ENCODE measurements at places on chromosomes 11 and 22.
A peak's percentile ranks its signal among the peaks of the same experiment; 100 is the strongest.

DNA sequence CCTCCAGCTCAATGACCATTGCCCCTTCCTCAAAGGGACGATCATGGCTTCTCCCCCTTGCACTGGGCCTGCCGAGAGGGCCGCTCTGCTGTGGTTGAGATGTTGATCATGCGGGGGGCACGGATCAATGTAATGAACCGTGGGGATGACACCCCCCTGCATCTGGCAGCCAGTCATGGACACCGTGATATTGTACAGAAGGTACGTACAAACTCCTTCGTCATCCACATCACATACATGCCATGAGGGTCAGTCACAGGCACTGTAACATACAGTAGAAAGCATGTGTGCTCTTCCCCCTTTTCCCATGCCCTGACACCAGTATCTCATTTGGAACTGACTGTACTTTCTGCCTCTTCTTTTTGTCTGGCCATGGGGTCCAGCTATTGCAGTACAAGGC lies 4.0 kb downstream of the TAF10 start:
- DNase-seq, result no peak

DNA sequence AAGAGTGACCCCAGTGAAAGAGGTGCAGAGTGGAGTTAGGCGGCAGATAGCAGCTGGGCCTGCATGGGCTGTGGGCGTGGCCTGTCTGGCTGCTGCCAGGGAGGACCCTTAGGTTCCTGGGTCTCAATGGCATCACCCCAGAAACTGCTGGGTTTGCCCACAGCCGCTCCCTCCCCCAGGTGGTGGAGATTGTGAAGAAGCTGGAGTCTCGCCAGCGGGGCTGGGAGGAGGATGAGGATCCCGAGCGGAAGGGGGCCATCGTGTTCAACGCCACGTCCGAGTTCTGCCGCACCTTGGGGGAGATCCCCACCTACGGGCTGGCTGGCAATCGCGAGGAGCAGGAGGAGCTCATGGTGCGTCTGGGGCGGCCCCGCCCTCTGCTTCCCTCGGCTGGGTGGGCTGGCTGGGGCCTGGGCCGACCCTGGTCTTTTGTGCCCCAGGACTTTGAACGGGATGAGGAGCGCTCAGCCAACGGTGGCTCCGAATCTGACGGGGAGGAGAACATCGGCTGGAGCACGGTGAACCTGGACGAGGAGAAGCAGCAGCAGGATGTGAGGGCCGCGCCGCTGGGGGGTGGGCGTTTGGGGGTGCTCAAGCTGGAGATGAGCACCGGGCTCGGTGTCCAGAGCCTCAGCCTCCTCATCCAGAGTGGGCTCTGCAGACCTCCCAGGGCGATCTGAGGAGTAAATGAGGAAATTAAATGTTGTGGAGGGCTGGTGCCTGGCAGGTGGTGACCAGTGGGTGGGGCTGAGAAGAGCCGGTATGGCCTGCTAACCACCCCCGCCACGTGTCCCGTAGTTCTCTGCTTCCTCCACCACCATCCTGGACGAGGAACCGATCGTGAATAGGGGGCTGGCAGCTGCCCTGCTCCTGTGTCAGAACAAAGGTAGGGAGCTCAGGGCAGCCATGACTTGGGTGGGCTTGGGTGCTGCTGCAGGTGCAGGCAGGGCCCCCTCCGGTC lies 15.0 kb downstream of the SART1 start:
- DNase-seq, result no peak

DNA sequence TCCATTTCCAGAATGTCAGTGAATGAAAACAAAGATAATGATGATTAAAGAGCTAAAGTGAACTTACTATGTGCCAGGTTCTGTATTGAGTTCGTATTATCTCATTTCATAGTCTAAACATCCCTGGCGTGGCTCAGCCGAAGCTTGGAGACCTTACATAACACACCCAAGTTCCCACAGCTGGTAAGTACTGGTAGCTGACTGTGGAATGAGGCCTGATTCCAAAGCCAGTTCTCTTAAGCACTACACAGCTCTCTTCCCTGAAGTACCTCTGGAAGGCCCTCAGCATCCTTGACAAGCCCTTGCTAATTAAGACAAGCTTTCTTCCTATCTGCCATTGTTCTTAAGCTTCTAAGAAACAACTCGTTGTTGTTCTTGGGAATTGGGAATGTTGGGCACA lies 28.6 kb upstream of the NCAM1 start:
- no peak for DNase-seq

DNA sequence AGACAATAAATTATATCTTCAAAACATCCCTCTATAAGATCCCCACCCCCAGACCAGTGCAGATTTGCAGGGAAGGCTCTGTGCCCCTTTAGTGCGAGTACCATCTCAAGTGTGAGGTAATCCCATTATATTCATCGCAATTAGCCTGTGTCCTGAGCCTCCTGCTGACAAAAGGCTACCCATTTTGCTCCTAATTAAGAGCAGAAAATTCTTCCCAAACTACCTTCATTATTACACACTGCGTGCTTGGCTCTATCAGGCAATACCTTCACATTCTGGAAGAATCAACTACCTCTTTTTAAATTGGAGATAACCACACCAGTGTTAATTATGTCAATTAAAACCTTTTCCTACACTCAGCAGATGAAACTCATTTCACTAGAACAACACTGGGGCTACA lies 1133.4 kb upstream of the CCDC90B start:
- no peak for DNase-seq

GRCh38 chr11:95352733-95353346 lies 121.8 kb upstream of the SESN3 start:
- DNase-seq, result no peak

- no peak for DNase-seq
These were observed 17.9 kb downstream of the ALKBH3 start for GRCh38 chr11:43898574-43898973.

DNA sequence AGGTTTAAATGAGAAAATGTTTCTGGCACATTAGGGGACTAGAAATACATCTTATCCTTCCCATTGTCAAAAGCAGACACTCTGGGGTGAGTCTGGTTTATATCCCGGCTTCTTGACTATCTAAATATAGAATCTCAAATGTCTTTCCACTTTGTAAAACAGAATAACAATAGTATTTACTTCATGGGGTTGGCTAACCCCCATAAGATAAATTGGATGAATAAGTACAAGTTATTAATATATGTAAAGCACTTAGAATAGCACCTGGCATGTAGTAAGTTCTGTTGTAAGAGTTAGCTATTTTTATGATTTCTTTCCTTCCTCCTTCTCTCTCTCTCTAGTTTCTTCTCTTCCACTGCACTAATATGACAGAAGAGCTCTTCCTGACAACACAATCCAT lies 499.1 kb downstream of the INSC start:
- no peak for DNase-seq

DNA sequence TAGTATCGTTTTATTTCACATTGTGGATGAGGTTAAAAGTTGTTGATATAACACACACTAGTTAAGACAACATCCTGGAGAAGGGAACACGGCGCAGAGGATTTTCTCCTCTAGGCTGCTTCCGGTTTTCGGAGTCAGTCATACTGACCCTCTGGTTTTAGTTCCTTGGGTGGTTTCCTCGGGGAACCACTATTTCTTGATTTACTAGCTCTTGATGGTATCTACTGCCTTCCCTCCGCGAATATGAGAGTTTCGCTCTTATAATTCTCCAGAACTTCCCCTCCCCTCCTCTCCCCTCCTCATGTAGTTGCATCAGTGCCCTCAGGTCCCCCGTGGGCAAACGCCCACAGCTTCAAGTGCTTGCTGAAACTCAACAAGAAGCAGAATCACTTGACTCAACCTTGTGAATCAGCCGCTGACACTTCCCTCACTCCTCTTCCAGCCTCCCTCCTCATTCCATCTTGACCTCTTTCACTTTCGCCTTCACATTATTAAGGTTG lies 15.9 kb upstream of the APOBEC3A start:
- DNase-seq, result peak; percentile 88

DNA sequence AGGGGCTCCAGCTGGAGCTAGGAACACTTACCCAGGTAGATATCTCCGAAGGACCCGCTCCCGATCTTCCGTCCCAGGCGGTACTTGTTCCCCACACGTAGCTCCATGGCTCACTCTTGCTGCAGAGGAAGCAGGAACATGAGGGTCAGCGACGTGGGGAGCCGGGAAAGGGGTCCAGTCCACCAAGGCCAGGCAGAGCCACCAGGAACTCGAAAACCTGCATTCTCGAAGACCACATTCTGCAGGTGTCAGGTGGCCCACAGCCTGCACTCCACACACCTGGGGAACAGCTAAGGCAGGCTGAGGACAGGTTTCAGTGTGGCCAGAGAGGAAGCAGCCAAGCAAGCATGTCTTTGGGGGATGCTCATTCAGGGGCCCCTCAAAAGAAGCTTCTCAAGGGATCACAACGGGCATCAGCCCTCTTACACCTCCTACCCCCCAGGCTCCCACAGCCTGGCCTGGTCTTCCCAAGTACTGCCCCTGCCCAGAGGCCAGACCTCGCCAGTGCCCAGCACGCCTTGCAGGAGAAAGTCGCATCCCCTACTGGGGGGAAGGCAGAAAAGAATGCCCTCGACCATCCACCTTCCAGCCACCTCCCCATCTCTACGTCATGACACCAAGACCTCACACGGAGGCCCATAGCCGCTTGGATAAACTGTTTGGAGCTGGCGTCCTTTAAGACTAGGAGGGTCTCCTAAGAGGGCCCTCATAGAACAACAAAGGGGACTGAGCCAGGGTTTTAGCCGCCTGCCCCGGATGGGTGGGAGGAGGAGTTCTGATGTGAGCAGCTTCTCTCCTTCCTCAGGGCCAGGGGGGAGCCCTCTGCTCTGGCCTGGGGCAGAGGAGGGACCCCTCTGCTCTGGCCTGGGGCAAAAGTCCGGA lies 2.9 kb downstream of the CSNK1E start:
- peak; percentile 14 for DNase-seq

DNA sequence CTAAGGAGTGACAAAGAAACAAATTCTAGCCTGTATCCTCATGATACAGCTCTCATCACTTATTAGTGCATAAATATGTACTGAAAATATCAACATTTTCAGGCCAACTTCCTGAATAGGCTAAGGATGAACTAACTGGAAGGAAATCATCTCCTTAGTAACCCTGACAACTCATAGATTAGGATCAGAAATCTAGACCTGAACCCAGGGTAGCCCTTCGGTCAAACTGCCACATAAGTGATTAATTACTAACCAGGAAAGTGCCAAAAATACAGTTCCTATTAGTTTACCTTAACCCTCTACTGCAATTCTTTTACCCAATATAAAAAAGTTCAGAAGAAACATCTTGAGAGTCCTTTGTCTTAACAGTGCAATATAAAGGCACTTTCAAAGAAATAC lies 40.0 kb downstream of the AMBRA1 start:
- no peak for DNase-seq

DNA sequence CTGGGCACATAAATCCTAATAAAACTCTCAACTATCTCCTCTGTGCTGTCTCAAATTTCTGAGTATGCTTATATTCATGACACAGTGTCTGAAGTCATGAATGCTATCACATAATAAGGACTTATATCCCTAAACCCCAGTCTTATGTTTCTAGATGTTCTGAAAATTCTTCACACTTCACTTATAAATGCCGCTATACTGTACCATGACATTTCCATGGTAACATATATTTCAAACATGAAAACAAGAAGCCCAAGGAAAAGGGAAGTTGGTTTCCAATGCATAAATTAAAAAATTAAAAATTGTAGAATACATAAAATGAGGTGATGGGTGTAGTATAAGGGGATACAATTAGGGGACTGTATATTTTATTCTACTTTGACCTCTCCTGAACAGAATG lies 11.7 kb downstream of the GVQW3 start:
- no peak for DNase-seq

DNA sequence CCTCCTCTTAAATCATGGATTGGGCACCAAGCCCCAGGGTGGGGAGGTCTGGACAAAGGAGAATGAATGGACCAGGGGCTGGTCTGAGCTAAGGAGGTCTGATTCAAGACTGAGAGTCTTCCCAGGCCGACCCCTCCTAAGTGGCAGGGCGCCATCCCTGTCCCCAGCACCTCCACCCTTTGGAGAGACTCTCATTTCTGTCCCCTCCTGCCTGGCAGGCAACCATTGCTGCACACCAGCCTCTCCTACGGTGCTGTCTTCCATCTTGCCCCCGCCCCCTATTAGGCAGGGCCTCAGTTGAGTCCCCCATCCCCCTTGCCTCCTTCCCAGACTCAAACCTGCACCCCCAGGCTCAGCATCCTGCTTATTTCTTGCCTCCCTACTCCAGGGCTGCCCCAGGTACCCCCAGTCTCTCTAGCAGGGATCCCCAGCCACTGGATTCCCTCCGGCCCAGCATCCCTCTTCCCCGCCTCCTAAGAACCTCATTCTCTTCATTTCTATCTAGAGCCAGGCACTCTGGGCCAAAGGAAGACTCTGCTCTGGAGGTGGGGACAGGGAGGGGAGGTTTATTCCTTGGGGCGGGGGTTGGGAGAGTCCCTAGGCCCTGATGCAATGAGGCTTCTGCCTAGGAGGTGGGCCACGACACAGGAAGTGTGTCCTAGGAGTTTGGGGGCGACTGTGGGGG lies 1.7 kb upstream of the RCOR2 start:
- DNase-seq, result no peak

- no peak for DNase-seq
These were observed 144.6 kb downstream of the KIF18A start for GRCh38 chr11:27963370-27963769.

- peak; percentile 10 for DNase-seq
These were observed 2.4 kb downstream of the PGR start for GRCh38 chr11:101127197-101127698.

- no peak for DNase-seq
These were observed 7.3 kb upstream of the TAGLN start for GRCh38 chr11:117191680-117192400.

GRCh38 chr11:14644226-14645014 lies 816 bp downstream of the PDE3B start:
- peak; percentile 63 for DNase-seq

DNA sequence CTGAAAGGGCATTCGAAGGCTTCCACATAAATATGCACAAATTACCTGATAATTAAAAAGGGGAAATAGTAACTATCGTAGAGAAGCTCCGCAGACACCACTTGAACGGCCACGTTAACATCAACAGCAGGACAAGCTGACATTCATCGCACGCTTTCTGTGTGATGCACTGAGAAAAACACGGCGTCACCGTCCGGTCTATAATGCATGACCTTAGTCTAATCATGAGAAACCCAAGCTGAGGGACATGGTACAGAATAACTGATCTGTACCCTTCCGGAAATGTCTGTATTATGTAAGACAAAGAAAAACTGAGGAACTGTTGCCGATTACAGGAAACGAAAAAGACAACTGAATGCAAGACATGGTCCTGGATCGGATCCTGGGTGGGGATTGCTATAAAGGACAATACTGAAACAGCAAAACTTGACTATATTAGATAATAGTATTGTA lies 678 bp upstream of the RANGAP1 start:
- peak; percentile 73 for DNase-seq

- DNase-seq, result peak; percentile 83
These were observed 28.5 kb downstream of the LRP4 start for GRCh38 chr11:46889689-46890475.

DNA sequence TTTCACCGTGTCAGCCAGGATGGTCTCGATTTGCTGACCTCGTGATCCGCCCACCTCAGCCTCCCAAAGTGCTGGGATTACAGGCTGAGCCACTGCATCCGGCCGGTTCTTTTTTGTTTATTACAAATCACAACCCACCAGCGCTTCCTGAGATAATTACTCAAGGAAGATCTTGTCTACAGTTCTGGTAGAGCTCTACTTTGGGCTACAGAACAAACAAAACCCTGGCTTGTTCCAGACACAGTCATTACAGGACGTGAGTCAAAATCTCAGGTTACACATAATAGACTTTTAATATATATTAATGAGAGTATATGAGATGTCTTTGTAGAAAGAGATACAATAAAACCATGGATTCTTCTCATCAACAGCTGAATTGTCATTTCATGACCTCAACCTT lies 42.8 kb upstream of the NUP50 start:
- no peak for DNase-seq

All from activated CD4-positive, alpha-beta T cell treated with anti-CD3 and anti-CD28 coated beads for 36 hours (primary cell).